ENCODE measurements at places on chromosomes 13 and 19.

DNA sequence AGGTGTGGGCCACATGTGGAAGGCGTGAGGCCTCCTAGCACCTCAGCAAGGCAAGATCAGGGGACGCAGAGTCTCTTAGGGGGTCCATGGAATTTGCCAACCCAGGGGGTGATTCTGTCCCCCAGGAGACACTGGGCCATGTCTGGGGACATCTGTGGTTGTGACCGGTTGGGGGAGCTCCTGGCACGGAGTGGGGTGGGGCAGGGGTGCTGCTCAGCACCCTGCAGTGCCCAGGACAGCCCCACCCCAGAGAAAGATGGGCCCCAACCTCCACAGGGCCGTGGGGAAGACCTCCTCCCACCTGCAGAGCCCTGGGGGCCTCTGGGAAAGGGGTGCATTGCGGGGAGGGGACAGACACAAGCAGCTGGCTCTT is 4.0 kb downstream of the MKNK2 start:
- no peak for DNase-seq

DNA sequence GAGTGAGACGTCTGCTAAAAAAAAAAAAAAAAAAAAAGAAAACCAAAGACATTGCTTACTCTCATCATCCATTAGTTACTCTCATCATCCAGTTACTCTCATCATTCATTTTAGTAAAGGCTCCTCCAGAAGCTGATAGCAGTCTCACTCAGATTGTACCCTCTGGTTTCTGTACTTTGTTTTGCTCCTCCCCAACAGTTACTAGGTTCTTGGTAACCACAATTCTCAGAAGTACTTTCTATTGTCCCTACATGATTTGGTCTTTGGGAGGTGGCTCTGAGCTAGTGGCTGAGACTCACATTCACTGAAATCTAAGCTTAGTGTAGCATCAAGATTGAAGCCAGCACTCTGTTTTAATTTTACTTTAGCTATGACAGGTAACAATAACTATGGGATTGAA is 14.3 kb downstream of the ERICH4 start:
- DNase-seq = no peak

DNA sequence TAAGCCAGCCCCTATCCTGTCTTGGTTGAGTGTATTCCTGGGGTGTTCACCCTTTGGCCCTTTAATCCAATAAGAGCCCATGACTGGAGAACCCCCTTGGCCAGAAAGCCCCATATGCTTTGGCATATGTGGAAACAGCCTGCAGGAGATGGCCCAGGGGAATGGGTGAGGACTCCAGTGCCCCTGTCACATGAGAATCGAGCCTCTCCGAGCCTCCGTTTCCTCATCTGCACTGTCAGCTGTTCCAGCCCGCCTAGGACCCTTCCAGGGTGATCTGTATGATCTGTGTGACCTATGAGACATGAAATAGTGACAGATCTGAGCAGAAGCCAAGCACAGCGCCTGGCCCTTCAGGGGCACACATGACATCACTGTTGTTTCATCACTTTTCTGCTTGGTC is 300.7 kb downstream of the ZNF536 start:
- DNase-seq = no peak

DNA sequence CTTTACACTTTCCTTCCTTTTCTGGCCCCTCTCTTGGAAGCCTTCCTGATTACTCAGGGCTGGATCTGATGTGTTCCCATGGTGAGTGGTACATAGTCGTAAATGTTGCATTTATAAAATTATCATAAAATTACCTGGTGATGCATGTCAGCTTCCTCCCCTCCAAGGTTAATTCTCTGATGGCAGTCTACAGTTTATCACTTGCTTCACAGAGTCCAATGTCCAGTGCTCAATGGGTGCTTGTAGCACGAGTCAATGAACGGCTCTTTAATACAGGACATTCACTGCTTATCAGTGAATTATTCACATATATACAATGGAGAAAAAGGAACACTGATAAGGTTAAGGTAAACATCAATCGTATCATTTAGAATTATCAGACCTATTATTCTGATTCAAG is 27.0 kb upstream of the OXGR1 start:
- DNase-seq = no peak

GRCh38 chr13:109569958-109570711 is 216.2 kb downstream of the IRS2 start:
- peak; percentile 4 for DNase-seq

DNA sequence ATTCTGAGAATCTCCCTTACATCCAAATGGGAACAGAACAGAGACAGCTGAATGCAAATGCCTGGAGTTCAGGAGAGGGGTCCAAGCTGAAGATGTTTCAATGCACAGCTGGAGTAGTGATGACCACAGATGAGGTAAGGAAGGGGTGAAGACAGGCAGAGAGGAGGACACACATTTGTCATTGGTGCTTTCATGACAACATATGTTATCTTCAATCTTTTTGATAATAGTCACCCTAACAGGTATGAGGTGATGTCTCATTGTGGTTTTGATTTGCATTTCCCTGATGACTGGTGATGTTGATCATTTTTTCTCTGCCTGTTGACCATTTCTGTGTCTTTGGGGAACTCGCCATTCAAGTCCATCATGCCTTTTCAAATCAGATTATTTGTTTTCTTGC is 19.2 kb downstream of the SIGLEC7 start:
- no peak for DNase-seq

DNA sequence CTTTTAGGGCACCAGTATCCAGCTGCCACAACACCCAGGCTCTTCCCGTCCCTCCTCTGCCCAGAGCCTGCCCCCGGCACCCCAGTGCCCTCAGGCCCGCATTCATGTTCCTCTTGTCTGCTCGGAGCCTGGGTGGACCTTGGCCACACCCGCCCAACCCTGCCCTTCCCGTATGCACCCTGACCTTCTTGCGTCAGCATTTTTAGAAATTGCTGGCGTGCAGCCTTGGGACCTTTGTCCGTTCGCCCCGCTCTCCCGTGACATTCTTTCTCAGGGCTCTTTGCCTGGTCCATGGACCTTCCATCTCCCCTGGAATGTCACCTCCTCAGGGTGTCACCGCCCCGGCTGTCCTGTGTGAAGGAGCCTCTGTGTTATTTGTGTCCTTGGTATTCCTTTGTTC is 7.6 kb downstream of the NUCB1 start:
- no peak for DNase-seq

GRCh38 chr13:50355797-50356196 is 340.6 kb downstream of the KCNRG start:
- no peak for DNase-seq

DNA sequence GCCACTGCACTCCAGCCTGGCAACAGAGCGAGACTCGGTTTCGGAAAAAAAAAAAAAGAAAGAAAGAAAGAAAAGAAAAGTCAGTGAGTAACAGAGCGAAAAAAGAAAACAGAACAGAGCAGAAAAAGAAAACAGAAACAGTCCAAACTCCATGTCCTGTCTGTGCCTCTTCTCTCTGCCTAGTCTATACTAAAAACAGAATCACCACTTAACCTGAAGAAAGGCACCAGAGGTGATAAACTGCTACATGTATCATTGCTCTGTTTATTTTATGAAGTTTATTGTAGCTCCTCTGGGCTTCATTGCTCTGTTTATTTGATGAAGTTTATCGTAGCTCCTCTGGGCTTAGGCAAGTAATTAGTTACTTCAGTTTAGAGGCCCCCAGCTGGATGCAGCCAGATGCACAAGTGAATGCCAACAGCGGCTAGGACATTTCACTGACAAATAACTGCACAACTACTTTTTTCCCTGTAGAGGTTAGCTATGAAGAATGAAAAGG is 39.2 kb downstream of the TBC1D4 start:
- DNase-seq = no peak

DNA sequence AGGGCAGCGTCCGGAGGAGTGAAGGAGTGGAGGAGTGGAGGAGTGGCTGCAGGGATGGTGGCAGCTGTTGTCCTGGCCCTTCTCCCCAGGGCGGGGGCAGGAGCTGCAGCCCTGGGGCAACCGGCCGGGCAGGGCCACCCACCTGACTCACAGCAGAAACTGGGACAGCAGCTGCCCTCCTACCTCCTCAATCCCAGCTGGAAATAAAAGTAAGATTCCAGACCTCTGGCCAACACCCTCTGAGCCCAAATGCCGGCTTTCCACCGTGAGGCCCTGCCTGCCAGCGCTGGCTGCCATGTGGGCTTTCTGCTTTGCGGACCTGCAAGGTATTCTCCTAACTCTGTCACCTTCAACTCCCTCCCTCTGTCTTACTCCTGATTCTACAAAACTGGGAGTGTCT is 3.3 kb upstream of the CLPP start:
- no peak for DNase-seq

GRCh38 chr19:14670408-14670807 is 4.2 kb downstream of the ADGRE3 start:
- DNase-seq = no peak

GRCh38 chr19:39506944-39507714 is 7.8 kb upstream of the SELENOV start:
- peak; percentile 16 for DNase-seq

GRCh38 chr19:16290692-16291091 is 33.9 kb upstream of the KLF2 start:
- DNase-seq = no peak

DNA sequence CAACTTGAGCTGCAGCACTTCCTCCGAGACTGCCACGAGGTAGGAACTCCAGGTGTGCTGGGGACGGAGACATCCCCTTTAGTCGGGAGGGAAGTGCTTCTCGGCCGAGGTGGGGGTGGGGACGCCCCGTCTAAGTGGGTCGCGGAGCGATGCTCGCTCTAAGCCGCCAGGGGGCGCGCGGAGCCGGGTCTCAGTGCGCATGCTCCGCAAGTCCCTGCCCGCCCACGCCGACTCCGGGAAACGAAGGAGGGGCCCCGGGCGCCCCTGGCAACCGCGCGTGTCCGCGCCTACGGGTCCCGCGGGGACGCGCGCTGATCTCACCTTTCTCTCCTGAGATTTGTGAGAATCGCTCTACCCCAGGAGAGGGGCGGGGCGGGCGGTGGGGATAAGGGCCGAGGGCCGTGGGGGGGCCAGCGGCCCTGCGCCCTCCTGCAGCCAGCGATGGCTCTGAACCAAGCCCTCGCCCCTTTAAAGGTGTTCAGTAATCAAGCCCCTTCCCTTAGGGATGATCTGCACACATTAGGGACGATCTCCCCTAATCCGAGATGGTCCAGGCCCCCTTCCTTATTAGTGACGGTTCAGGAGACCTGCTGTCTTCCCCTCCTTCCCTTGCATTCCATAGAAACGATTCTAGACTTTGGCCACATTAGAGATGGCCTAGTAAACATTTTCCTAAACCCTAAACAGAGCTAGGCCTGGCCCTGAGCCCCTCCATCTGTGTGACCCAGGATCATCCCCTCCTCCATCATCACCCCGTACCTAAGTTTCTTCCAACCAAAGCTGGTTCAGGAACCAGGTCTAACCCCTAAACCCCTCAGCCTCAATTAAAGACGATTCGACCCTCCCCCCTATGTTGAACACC is 47.3 kb upstream of the SHKBP1 start:
- peak; percentile 80 for DNase-seq

DNA sequence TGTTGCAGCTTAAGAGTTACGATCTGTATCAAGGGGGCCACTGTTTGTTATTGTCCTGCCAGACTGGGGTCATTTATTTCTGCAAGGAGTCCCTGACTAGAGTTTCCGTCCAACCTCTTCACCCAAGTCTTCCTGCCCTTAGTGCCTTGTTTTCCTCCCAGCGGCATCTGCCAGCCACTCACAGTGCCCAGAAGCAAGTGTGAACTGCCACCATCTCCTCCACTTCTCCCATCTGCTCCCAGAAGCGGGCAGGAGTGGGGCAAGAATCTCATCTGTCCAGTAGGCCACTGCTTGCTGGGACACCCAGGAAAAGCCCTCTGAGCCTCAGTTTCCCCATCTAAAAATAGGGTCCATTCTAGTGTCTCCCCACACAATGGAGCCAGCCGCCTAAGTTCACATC is 4.0 kb downstream of the NOVA2 start:
- DNase-seq = no peak

DNA sequence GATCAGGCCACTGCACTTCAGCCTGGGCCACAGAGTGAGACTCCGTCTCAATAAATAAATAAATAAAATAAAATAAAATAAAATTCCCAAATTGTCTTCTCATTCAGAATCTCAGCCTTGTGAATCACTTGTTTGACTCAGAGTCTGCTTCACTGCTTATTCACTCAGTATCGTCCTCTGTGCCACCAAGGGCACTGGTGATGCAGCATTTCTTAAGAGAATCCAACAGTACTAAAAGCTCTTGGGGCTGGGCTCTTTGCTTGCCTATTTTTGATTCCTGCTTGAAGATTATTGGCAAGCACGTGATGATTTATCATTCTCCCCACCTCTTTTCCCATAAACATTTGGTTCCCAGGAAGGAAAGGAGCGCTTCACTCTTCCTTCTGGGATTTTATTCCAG is 54.8 kb upstream of the HMGB1 start:
- DNase-seq = no peak

- DNase-seq = no peak
These were observed 110.2 kb downstream of the TEX26 start for GRCh38 chr13:31042481-31043165.

- no peak for DNase-seq
These were observed 444.3 kb downstream of the GPC6 start for GRCh38 chr13:93670866-93671265.

All from activated CD4-positive, alpha-beta T cell treated with anti-CD3 and anti-CD28 coated beads, Interleukin-2, amount 50 U/mL, for 24 hours (primary cell).